ENCODE measurements at places on chromosomes 4 and X. TPM values are rescaled to one million over a fixed set of nuclear protein-coding genes. Genes with fewer than 3 reads are reported as not detected.

DNA sequence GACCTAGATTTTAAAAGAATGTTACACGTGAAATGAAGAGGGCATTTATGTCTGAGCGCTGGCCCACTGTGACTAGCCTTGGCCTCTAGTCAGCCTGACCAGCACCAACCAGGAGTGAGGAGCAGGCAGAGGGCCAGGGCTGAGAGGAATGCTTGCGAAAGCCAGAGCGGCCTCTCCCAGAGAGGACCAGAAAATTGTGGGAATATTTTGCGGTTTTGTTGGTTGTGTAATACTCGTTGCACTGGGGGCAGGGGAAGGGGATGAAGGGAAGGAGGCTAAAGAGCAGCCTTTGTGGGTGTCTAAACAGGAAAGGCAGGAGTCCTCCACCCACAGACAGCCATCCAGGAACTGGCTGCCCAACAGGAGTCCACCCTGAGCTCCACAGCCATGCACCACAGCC is 3.8 kb downstream of the GABRE start:
- no peak for DNase-seq

GRCh38 chrX:3142259-3143042 is 101.2 kb downstream of the ARSF start:
- DNase-seq: no peak

- DNase-seq: no peak
These were observed 26.1 kb upstream of the FAT1 start for GRCh38 chr4:186749611-186750281.

- DNase-seq: no peak
These were observed 63.8 kb downstream of the DLG3 start for GRCh38 chrX:70508296-70508911.

- DNase-seq: no peak
These were observed 149.5 kb downstream of the SHROOM3 start for GRCh38 chr4:76584241-76585152.

- DNase-seq: no peak
These were observed 89.2 kb upstream of the GPM6B start for GRCh38 chrX:13906093-13906492.

- DNase-seq: no peak
These were observed 7.4 kb upstream of the SLC9B1 start for GRCh38 chr4:103026868-103027267.

- no peak for DNase-seq
These were observed 47.7 kb downstream of the DDX3X start for GRCh38 chrX:41381685-41382084.

DNA sequence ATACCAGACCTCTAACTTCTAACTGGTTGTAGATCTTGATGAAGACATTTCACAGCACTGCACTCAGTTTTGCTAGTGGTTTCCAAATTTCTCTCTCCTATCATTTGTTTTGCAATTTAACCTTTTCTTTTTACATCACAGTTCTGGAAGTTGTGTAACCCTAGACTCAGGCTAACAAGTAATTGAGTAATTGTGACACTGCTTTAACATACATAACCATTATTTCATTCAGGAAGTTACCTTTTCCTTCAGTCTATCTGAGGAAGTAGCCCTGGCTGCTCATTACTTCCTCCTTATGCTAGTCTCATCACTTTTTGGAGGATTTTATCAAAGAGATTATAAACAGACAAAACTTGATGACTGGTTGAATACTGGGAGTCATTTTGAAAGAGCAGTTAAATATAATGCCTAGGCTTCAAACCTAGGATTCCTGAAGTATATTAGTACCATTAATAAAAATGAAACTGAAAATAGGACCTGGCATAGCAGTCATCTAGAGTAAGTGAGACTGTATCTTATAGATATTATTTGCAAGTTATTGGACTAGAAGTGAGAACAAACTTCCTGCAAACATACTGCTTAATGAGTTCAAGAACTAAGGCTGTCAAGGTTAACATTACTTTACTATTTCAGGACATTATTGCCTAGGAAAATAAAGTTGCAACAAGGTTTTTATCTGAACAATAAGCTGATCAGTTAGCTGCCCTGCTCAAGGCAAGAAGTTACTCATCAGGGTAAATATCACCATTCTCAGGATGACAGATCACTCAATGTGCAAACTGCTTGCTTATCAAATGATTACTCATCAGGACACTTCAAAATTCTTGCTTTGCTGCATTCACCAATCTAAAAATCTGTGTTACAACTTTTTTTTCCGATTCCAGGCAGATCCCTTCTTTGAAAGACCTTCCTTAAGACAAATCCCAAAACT is 25.6 kb upstream of the TEX13C start:
- DNase-seq: no peak

- DNase-seq: no peak
These were observed 55.6 kb downstream of the RTL9 start for GRCh38 chrX:110414273-110414672.

- DNase-seq: no peak
These were observed 198.0 kb upstream of the EPHA5 start for GRCh38 chr4:65868096-65868824.

DNA sequence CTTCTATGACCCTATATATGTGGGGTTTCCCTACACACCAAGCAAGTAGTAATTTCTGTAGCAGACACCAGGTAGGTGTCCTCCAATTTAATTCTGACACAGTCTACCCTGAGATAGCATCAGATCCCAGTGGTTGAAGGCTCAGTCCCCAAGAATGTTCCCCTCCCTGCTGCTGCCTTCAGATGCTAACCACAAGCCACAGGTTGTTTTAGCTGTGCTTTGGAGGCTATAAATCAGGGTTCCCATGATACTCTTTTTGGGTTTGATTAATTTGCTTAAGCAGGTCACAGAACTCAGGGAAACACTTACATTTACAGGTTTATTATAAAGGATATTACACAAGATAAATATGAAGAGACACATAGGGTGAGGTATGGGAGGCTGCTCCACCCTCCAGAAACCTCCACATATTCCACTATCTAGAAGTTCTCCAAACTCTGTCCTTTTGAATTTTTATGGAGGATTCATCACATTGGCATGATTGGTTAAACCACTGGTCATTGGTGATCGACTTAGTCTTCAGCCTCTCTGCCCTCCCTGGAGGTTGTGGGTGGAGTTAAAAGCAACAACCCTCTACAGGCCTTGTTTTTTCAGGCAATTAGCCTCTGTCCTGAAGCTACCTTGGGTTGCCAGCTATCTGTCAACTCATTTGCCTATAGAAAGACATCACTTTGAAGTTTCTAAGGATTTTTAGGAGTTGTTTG is 50.8 kb downstream of the GRIA2 start:
- DNase-seq: no peak

DNA sequence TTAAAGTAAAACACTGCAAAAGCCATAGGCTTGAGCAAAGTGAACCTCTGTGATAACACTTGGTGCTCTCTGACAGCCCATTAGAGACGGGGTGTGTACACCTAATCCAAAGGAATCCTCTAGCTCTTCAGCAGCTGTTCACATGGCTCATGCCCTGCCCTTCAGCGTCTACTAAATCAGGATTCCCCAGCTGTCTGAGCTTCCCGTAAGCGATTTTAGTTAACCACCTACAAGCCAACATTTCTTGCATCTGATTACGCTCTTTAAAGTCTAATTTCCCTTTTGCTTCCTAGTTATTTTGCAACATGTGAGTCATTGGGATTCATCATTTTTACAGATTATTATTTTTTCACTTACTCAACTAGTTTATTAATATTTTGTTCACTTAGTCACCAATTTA is 6.5 kb downstream of the DMD start:
- DNase-seq: no peak

DNA sequence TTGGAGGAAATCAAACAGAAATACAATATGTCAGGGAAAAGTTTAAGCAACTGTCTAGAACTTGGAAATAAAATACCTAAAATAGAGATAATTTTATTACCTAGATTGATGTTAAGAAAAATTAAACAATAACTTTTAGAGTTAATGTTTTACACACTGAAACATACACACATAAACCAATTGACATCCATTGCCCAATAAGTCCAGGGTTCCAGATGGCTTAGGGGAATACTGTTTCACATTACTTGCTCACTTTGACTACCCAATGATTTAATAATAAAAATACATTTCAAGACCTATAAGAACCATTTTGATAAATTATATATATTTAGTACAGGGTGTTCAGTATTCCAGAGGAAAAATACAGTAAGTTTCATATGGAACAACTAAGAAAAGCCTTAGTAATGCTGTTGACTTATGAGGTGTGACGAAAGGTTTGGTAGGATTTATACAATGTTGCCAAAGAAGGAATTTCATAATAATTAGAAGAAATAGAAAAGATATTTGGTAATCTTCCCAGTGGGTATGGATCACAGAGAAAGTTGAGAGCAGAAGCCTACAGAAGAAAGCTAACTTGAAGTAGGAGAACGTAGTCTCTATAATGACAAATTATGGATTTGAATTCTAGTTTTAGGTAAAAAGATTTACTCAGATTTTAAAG is 23.0 kb upstream of the UGT2B4 start:
- no peak for DNase-seq

DNA sequence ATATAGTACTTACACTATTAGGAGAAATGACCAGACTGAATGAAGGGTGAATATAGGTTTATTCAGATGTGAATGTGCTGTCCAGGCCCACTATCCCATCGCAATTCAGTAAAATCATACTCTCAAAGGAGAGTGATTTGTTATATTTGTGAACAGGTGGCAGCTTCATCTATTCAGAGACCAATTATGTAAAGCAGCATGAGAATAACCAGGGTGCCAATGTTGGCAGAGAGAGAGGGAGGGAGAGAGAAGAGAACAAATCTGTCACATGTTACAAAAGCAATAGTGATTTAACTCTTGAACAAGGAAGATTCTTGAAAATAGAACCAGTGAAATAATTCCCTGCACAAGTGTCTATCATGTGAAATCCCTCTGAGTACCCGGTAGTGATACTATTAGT is 38.9 kb upstream of the TLL1 start:
- DNase-seq: no peak

DNA sequence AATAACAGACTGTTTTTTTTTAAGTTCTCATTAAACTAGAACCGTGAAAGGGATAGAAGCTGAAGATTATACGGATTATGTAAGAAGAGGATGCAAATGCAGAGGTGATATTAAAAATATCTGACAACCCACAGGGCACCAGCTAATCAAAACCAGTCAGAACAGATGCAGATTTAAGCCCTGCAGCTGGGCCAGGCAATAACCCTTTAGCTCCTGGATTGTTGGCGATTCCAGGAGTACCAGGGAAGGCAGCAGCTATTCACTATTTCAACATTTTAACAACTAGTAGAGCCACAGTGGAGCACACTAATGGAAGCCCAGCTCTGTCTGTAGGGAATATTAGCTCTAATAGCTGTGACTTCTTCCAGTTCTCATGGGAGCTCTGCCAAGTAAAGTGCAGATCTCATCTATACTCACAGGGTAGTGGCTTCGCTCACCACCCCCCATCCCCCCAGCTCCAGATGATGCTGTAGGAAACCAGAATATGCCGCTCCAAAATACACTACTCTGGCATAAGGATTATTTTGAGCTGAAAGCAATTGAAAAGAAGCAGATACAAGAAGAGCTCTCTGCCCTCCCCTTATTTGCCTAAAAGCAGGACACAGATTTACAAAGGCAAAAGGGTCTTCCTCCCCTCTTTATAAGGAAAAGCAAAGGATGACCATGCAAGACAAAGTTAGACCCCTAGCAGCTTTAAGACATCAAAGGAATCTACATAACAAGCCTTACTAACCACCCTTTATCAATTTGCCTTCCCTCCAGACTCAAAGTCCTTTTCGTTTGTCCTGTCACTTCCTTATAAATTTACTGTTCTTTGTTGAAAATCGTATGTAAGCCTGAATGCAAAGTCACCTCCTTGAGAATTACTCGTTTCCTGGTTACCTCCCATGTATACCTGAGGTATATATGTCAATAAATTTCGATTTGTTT is 13.7 kb downstream of the SCD5 start:
- no peak for DNase-seq

GRCh38 chr4:52750819-52751486 is at the start of gene ERVMER34-1:
ERVMER34-1 (minus strand) TSS chr4:52751425; CDS start chr4:52745520, 5,905 bp downstream.
- DNase-seq: peak; percentile 34

DNA sequence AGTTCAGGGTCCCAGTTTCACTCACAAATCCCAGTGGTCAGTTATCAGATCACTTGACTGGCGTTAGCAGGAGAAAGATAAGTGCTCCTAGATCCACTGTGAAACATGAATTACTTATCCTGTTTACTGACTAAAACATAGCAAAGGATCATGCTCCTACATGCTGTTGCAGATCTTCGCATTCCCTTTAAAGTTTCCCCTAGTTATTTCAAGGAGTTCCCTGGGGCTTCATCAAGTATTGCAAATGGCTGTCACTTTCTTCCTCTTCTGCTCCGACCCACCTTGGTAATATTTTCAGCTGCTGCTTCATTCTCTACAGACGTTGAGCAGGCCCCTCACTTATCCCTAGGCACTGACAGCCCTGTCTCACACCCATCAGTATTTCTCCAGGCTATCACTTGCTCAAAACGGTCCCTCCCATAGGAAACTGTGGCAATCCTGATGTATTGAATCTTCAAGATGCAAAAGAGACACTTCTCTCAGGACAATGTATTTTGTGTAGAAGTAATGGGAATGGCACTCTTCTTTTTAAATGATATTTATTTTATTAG is 466.0 kb downstream of the INPP4B start:
- DNase-seq: no peak

DNA sequence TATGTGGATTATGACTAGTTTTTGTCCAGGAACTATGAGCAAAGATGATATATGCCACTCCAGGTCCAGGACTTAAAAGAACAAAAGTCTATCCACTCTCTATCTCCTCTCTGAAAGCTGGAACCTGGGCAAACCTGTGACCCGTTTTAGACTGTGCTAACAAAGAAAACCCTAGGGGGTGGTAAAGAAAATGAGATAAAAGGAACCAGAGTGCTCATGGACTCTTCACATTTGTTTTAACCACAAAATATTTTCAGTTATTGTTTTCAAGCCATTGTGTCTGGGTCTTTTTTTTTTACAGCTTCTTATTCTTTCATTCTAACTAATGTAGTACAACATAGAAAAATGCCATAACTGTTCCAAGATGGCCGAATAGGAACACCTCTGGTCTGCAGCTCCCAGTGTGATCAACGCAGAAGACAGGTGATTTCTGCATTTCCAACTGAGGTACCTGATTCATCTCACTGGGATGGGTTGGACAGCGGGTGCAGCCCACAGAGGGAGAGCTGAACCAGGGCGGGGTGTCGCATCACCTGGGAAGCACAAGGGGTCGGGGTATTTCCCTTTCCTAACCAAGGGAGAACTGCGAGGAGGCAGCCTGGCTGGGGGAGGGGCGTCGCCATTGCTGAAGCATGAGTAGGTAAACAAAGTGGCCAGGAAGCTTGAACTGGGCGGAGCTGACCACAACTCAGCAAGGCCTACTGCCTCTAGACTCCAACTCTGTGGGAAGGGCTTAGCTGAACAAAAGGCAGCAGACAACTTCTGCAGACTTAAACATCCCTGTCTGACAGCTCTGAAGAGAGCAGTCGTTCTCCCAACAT is 45.1 kb downstream of the CHM start:
- DNase-seq: peak; percentile 42

ANXA10 gene
- 6.3 TPM for total RNA-seq

SYTL4 gene
- total RNA-seq: 5.2 TPM

RGN gene
- total RNA-seq: 27.8 TPM

C4orf46 gene
- 1.8 TPM for total RNA-seq

BANK1 gene
- 0.17 TPM for total RNA-seq

NHSL2 gene
- total RNA-seq: 1.3 TPM

GDPD2 gene
- not detected for total RNA-seq

ZMAT1 gene
- 1.3 TPM for total RNA-seq

PAGE1 gene
- total RNA-seq: not detected

DCAF8L2 gene
- total RNA-seq: not detected

MAGIX gene
- total RNA-seq: 6.9 TPM

GYPB gene
- total RNA-seq: 368 TPM

TBCK gene
- 25.5 TPM for total RNA-seq

TCEAL6 gene
- not detected for total RNA-seq

TRIML2 gene
- not detected for total RNA-seq

GLRA3 gene
- not detected for total RNA-seq

FGF13 gene
- total RNA-seq: 0.84 TPM

HSD17B13 gene
- 20.3 TPM for total RNA-seq

Data from liver (tissue), 10 donors.